Stimulated activated naive CD8-positive, alpha-beta T cell treated with anti-CD3 and anti-CD28 coated beads, Interleukin-15, amount 100 ng/mL, for 72 hours (primary cell): ENCODE measurements at places on chromosomes 12 and 14.

DNA sequence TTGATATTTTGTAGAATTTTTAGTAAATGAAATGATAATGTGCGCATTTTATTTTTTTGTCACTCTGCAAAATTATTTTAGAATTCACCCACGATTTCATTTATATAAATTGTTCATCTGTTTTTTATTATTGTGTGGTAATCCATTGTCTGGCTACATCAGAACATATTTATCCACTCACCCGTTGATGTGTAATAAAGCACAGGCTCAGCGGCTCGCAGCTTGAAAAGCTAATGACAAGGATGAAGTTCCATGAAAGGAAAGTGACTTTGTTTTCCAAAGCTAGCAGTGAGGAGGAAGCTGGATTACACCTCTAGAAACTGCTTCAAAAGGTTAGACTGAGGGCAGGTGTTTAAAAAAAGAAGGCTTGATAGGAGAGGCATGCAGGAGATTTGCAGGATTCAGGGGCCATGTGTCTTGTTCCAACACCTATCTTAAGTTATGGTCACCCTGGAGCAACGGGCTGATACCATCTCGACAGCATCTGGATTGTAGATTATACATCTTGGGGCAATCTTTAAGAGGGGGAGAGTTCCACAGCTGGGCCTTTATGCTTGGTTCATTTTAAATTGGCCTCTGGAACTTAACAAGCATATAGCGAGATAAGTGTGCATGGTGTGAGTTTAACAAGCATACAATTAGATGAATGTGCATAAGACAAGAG lies 194.1 kb downstream of the TMTC3 start:
- DNase-seq, result no peak

DNA sequence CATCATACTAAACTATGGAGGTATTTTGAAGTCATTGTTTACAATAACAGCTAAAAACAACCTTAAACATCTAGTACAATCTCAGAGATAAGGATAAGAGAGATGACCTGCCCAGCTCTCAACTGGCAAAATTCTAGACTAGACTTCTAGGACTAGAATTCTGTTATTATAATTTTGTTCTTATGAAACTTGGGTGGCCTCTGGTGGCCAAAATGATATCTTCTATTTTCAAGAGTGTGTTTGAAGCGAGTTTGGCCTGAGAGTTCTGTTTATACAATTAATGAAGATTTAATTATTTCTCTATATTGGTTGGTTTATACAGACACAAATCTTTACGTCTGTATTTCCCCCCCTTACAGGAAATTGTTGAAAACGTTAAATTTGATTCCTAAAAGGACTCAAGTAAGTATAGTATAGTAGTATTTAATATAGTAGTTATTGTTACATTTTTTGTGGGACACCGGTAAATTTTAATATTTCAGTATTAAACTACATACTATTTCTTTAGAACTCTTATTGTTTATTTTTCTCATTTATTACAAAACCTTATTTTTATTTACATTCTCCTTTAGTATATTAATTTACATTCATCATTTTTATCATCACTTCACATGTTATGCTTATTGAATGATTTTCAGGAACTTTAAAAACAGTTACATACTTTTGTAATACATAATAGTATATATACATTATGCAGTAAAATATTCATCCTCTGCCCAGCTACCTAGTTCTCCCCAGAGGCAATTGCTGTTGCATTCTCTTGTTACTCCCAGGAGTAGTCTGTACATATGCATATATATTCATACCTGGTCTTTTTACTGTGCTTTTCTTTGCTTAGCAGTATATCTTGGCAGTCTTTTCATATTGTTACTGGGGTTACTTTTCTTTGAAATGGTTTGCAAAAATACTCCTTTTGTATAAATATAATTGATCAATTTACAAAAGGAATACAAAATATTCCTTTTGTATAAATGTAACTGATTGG lies 6.6 kb downstream of the PPHLN1 start:
- DNase-seq, result peak; percentile 17

- no peak for DNase-seq
Observed at GRCh38 chr12:31119192-31119802, 45.6 kb downstream of the DDX11 start.

- DNase-seq, result no peak
Observed at GRCh38 chr12:126198966-126199692, 1133.9 kb downstream of the AACS start.

DNA sequence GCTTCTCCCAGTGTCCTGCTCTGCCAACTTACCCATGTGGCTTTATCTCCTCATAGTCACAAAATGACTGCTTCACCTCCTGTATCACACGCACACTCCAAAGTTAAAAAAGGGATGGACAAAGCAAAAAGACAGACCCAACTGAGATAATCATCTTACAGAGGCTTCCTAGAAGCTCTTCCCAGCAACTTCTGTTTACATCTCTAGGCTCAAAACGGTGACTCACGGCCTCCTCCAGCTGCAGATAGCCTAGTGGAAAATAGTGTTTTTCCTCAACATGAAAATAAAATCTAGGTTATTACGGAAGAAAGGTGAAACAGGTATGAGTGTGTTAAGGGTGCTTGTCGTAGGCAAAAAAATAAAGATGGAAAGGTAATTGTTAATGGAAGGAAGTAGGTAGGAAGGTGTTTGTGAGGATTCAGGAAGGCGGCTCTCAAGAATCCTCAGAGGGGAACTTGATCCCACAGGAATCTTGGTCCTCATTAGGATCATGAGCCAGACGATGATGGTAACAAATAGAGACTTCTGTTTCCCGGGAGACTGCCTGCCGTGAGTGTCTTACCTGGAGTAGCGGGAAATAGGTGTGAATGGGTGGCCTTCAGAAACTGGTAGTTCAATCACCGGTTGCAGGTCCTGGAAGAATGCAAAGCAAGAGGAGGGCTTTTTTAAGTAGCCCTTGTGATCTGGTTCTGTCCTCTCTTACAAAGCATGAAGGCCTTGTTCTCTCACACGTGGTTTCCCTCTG lies 487.5 kb upstream of the TMEM132C start:
- no peak for DNase-seq

DNA sequence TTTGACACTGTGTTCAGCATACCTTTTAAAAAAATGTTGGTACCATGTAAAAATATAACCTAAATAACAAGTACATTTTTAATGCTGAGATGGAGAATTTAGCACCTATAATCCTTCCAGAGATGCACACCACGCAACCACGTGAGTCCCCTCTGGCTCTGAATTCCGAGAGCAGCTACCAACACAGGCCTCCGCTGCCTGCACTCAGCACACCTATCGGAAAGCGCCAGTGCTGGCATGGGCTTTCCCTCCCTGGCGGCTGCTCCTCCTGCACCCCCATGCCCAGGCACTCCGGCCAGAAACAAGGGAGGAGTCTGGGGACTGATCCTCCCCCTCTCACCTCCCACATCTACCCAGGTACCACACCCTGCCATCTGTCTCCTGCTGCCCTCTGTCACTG lies 47.0 kb downstream of the ITPK1 start:
- no peak for DNase-seq

GRCh38 chr14:93059917-93060545 lies 55.7 kb downstream of the ITPK1 start:
- peak; percentile 27 for DNase-seq

- no peak for DNase-seq
Observed at GRCh38 chr12:27907766-27908165, 64.8 kb downstream of the PTHLH start.
